ENCODE measurements at places on chromosomes 13 and 19. TPM values are rescaled to one million over a fixed set of nuclear protein-coding genes. Genes with fewer than 3 reads are reported as not detected.

Gene ACP7
- total RNA-seq = 0.10 TPM

Gene LMTK3
- 2.0 TPM for total RNA-seq

Gene ASPDH
- total RNA-seq = not detected

Gene CEACAM4
- total RNA-seq = not detected

Gene SLC25A23
- total RNA-seq = 18.6 TPM

Gene WDR62
- 24.9 TPM for total RNA-seq

- no peak overlapping the region for H3K4me3 ChIP-seq
- no peaks in the 10 kb centered on the region for H3K36me3 ChIP-seq
- peaks cover 53% of the 10 kb centered on the region for H3K27me3 ChIP-seq
- no peak for DNase-seq
- H3K4me1 ChIP-seq = peaks cover 23% of the 10 kb centered on the region
- H3K27ac ChIP-seq = no peak overlapping the region
Measured at GRCh38 chr19:13010038-13010991, 15.0 kb downstream of the NFIX start.

GRCh38 chr13:25816239-25816638 lies 235.6 kb downstream of the SHISA2 start:
- H3K27ac ChIP-seq = no peak overlapping the region
- no peak for DNase-seq
- peaks cover 5% of the 10 kb centered on the region for H3K36me3 ChIP-seq
- peaks cover 3% of the 10 kb centered on the region for H3K27me3 ChIP-seq

DNA sequence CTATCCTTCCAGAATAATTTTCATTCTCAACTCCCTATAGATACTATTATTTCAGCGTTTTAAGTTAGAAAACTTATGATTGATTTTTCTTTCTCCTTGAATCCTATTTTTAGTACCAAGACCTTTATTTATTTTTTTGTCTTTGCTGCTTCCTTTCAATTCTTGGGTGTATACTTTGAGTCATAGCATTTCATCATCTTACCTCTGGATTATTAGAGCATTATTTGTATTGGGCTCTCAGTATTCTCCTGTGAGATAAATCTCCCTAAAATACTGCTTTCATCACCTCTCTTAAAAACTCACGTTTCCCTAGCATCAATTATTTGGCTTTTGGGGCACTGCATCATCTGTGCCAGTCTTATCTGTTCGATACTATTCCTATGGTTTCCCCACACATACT lies 222.8 kb downstream of the POSTN start:
- H3K36me3 ChIP-seq = no peaks in the 10 kb centered on the region
- no peak overlapping the region for H3K4me3 ChIP-seq
- no peaks in the 10 kb centered on the region for H3K27me3 ChIP-seq
- H3K27ac ChIP-seq = no peak overlapping the region
- DNase-seq = no peak
- H3K4me1 ChIP-seq = no peaks in the 10 kb centered on the region

- peak; percentile 28 for DNase-seq
- H3K4me1 ChIP-seq = peaks cover 9% of the 10 kb centered on the region
- H3K27ac ChIP-seq = no peak within 1 kb of the TSS
- H3K36me3 ChIP-seq = peaks cover 1% of the 10 kb centered on the region
Measured at GRCh38 chr19:17687857-17688784, at the start of gene UNC13A. Gene UNC13A, minus strand, starts transcription at chr19:17688354. Its CDS starts 155 bp downstream, at chr19:17688199.

DNA sequence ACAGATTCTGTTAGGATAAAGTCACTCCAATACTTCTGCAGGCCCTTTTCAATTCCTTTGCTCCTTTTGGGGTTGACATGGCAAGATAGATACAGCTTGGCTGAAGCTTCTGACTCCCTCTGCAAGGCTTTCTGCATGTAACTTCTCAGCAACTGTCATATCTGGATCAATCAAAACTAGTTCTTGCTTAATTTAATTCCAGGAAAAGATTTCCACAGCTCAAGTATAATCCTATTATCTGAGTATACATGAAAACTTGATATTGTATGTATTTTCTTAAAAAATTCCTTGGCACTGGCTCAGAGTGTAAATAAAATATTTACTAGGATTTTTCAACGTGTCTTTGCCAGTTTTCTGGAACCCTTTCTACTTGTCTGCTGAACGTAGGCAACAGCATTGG lies 109.6 kb downstream of the STARD13 start:
- no peak overlapping the region for H3K27ac ChIP-seq
- no peak overlapping the region for H3K4me3 ChIP-seq
- H3K4me1 ChIP-seq = peaks cover 7% of the 10 kb centered on the region
- H3K36me3 ChIP-seq = no peaks in the 10 kb centered on the region

DNA sequence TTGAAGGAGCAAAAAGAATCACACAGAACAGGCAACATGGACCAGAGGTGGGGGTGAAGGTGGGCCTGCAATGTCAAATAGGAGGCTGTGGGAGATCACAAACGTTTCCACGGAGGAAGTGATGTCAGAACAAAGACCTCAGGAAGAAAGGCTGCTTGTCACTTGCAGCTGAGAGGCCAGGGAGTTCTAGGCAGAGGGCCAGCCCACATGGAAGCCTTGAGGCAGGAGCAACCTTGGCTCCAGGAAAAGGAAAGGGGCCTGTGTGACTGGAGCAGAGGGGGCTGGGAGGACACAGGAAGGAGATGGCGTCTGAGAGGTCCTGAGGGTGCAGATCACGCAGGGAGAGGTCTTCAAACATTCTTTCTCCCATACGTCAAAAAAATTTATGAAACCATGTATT lies 16.3 kb downstream of the ZNF160 start:
- H3K27ac ChIP-seq = no peak overlapping the region
- no peaks in the 10 kb centered on the region for H3K4me1 ChIP-seq
- DNase-seq = no peak
- peaks cover 92% of the 10 kb centered on the region for H3K36me3 ChIP-seq
- no peak overlapping the region for H3K4me3 ChIP-seq

GRCh38 chr13:71882120-71882519 lies 15.1 kb upstream of the DACH1 start:
- no peak for DNase-seq
- peaks cover 3% of the 10 kb centered on the region for H3K27me3 ChIP-seq
- H3K4me3 ChIP-seq = no peak overlapping the region

GRCh38 chr13:27339299-27339698 lies 68.7 kb downstream of the RASL11A start:
- H3K27me3 ChIP-seq = peaks cover 10% of the 10 kb centered on the region
- no peak overlapping the region for H3K4me3 ChIP-seq
- no peaks in the 10 kb centered on the region for H3K36me3 ChIP-seq
- no peaks in the 10 kb centered on the region for H3K4me1 ChIP-seq
- H3K27ac ChIP-seq = no peak overlapping the region
- DNase-seq = peak; percentile 18

DNA sequence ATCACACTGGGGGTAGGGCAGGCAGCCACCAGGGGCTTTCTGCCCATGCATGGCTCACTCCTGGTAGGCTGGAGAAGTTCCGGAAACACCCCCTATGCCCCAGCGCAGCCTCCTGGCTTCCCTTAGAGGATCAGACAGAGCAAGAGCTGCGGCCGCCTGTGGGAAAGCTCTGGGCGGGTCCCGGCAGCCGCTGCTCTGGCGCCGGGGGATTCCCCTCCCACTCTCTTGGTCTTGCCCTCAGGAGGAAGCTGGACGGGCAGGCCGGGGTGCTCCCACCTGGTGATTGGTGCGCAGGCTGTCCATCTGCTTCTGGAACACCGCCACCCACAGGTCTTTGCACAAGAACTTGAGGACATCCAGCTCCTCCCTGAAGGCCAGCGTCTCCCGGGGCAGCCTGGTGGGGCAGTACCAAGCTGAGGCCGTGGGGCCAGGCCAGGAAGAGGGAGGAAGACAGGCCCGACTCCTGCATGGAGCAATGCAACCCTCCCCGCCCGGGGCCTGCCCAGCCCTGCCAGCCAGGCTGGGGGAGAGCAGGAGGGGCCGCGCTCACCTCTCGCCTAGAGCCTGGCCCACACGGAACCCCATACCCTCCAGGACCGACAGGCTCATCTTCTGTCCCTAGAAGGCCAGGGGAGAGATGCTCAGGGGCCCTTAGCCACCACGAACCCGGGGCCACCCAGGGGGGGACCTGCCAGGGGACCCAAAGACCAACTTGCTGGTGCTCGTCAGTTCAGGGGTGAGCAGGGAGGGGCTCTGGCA lies 4.0 kb upstream of the NKPD1 start:
- no peak overlapping the region for H3K27ac ChIP-seq
- peaks cover 4% of the 10 kb centered on the region for H3K27me3 ChIP-seq
- peaks cover 16% of the 10 kb centered on the region for H3K4me1 ChIP-seq
- H3K36me3 ChIP-seq = peaks cover 2% of the 10 kb centered on the region
- DNase-seq = peak; percentile 60

DNA sequence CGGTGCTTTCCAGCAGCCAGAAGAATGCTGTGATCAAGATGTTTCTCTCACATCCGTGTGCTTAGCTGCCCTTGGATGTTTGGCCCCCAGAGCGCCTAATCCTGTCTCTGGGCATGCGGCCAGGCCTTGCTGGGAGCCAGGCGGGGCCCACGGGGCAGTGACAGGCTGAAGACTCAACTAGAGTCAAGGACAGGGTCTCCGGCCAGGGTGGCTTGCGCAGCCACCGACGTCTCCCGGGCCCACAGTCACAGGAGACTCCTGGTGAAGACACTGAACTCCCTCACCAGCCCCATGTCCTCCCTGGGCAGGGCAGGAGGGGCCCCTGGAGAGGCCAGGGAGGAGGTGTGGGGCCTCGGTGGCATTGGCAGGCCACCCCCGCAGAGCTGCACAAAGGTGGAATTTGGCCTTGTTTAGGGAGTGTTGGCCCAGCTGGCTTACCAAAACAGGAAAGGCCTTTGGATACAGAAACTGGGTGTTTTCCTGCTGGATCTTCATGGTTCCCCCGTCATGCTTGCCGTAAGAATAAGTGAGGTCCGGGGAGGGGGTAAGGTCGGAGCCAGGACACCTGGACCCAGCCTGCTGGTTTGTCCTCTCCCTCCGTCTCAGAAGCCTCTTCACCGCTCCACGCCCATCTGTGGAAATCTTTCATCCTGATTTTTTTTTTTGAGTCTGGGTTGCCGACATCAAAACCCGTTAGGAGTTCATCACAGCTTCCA lies 10.0 kb upstream of the NDUFS7 start:
- H3K4me3 ChIP-seq = no peak overlapping the region
- H3K27me3 ChIP-seq = no peaks in the 10 kb centered on the region
- DNase-seq = no peak
- H3K36me3 ChIP-seq = peaks cover 10% of the 10 kb centered on the region
- H3K27ac ChIP-seq = no peak overlapping the region
- H3K4me1 ChIP-seq = no peaks in the 10 kb centered on the region

DNA sequence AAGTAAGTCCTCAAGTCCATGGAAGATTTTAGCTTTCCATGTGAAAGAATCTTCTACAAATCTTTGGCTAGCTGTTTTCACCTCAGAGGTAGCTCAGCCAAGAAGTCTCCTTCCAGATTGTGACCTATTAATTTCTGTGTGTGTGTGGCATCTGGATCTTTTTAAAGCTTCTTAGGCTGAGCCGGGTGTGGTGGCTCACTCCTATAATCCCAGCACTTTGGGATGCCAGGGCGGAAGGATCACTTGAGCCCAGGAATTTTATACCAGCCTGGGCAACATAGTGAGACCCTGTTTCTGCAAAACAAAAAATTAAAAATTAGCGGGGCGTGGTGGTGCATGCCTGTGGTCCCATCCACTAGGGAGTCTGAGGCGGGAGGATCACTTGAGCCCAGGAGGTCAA lies 13.4 kb upstream of the SLC44A2 start:
- H3K27me3 ChIP-seq = no peaks in the 10 kb centered on the region
- peaks cover 2% of the 10 kb centered on the region for H3K36me3 ChIP-seq
- H3K27ac ChIP-seq = no peak overlapping the region

DNA sequence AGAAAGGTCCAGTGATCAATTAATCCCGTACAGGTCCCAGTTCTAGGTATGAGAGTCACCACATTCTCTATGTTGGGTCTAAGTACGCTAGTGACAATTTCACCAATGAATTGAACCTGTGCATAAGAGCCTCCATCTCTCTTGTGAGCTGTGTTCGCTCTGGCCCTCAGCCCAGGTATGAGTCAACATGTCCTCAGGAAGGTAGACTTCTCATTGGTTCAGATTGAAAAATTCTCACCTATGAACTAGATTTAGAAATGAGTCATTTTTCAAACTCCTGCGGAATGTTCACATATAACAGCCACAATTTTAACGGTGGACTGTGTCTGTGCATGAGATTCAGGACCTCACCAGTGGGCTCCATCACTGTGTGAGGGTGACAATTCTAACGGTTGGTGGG lies 12.7 kb upstream of the ZNF43 start:
- H3K36me3 ChIP-seq = peaks cover 53% of the 10 kb centered on the region
- no peak for DNase-seq
- peaks cover 21% of the 10 kb centered on the region for H3K4me1 ChIP-seq
- H3K27ac ChIP-seq = no peak overlapping the region

GRCh38 chr19:16089010-16089846 lies 12.9 kb downstream of the TPM4 start:
- H3K27ac ChIP-seq = peak overlapping the region; percentile 43
- DNase-seq = no peak
- H3K4me1 ChIP-seq = peaks cover 63% of the 10 kb centered on the region
- peaks cover 66% of the 10 kb centered on the region for H3K36me3 ChIP-seq
- no peaks in the 10 kb centered on the region for H3K27me3 ChIP-seq

DNA sequence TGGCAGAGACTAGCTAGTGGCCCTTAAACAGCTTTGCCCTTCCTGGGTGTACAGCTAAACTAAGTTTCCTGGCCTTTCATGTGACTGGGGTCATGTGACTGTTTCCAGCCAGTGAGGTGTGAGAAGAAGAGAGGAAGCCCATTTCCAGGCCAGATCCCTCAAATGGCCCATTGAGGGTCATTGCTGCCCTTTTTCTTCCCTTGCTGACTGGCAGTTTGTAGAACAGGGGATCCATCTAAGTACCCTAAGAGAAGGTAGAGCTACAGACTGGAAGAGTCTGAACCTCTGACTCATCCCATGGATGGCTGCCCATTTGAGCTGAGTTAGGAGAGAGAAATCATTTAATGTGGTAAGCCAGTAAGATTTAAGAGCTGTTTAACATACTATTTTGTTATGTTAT lies 2.8 kb downstream of the SWSAP1 start:
- peak overlapping the region; percentile 66 for H3K4me3 ChIP-seq
- H3K27me3 ChIP-seq = no peaks in the 10 kb centered on the region
- DNase-seq = no peak
- H3K36me3 ChIP-seq = peaks cover 19% of the 10 kb centered on the region
- H3K27ac ChIP-seq = peak overlapping the region; percentile 88
- peaks cover 41% of the 10 kb centered on the region for H3K4me1 ChIP-seq

DNA sequence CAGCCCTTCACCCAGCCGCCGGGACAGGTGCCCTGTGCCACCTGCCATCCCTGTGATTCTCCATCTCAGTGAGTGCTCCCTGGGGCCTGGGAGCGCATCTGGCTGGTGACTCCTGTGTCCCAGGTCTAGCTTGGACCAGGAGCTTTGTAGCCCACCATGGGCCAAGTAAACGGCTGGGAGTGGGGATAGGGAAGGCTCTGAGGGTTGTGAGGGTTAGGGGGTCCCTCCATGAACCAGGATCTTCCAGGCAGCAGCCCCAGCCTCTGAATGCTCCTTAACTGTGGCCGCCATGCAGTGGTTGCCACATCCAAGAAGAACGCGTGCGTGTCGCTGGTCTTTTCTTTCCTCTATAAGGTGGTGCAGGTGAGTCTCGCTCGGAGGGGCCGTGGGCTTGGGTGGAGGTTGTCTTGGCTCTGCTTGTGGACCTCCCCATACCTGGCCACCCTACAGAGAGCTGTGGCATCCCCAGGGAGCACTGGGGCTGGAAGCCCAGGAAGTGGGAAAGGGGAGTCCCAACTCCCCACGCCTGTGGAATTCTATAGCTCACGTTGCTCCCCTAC lies 8.4 kb downstream of the AP1M1 start:
- H3K27me3 ChIP-seq = no peaks in the 10 kb centered on the region
- DNase-seq = no peak
- H3K4me1 ChIP-seq = peaks cover 42% of the 10 kb centered on the region
- peak overlapping the region; percentile 59 for H3K27ac ChIP-seq

- DNase-seq = no peak
- peak overlapping the region; percentile 73 for H3K4me3 ChIP-seq
- H3K4me1 ChIP-seq = peaks cover 58% of the 10 kb centered on the region
- peaks cover 22% of the 10 kb centered on the region for H3K36me3 ChIP-seq
- no peaks in the 10 kb centered on the region for H3K27me3 ChIP-seq
Measured at GRCh38 chr13:113205428-113205931, 3.0 kb downstream of the PCID2 start.

- no peak for DNase-seq
- H3K27me3 ChIP-seq = peaks cover 2% of the 10 kb centered on the region
Measured at GRCh38 chr13:77979721-77980385, 61.2 kb upstream of the EDNRB start.
